ENCODE measurements at places on chromosomes 7 and 10.
A peak's percentile ranks its signal among the peaks of the same experiment; 100 is the strongest.

DNA sequence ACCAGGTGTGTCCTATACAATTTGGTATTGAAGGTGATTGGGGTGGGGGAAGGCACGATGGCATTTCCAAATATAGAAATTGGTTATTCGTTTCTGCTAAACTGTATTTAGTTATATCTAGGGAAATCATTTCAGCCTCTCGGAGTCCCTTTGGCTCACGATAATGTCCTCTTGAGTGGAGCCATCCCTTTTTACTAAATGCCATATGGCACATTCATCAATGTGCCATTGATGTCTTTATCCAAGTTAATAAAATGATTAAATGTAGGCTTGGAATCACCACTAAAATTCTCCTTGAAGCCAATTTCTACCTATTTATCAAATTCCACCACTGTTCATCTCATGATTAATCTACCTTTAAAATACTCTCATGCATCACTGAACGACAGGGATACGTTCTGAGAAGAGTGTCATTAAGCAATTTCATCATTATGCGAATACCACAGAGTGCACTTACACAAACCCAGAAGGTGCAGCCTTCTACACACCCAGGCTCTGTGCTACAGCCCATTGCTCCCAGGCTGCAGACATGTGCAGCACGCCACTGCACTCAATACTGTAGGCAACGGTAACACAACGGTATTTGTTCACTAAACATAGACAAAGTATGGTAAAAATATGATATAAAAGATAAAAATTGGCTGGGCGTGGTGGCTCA is 219.2 kb upstream of the C7orf33 start:
- DNase-seq: no peak

DNA sequence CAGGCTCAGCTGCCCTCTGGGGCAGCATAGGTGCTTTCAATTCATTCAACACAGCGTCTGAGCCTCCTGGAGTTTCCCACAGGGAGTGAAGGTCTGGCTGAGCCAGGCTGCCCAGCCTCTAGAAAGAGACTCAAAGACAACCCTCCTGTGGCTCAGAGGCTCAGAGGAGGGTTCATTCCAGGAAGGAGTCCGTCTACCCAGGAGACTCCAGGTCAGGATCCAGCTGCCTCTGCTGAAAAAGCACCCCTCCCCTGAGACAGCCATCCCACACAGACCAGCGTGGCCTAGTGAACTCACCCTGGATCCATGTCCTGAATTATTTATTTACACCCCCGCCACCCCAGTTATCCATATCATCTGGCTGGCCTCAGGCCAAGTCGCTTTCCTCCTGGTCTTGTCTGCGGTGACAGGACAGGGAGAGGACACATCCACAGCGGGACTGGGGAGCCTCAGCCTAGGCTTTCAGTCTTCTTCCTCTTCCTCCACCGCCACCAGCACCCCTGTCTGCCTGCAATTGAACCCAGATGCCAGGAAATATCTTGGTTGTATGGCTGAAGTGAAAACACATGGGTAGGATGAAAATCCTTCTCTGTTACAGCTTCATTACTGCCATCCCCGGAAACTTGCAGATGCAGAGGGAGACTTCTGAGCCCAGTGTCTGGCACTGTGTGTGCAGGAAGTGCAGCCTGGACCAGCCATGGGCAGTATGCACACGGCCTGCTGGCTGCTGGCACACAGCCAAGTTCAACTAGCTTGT is 44.0 kb upstream of the COL13A1 start:
- no peak for DNase-seq

DNA sequence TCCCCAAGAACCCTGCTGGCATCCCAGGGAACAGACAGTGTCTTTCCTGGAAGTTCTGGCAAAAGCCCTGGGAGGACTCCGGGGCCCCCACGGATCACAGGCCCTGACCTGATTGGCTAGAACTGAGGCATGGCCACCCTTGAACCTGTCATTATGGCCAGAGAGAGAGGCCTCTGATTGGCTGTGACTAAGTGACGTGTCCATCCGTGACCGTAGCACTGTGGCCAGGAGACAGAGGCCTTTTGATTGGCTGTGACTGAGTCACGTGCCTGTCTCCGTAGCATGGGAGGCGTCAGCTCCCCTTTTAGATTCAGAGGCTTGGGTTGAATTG is 163.8 kb downstream of the RGS10 start:
- DNase-seq: no peak

GRCh38 chr7:128366300-128366699 is 4.8 kb upstream of the PRRT4 start:
- DNase-seq: no peak

GRCh38 chr7:92854501-92855238 is 18.3 kb upstream of the CDK6 start:
- no peak for DNase-seq

GRCh38 chr7:27367933-27368549 is 125.4 kb downstream of the EVX1 start:
- DNase-seq: no peak

GRCh38 chr7:33155811-33156210 is 26.4 kb downstream of the BBS9 start:
- DNase-seq: no peak

- DNase-seq: peak; percentile 37
Measured at GRCh38 chr10:132434405-132435005, 37.5 kb downstream of the PWWP2B start.

DNA sequence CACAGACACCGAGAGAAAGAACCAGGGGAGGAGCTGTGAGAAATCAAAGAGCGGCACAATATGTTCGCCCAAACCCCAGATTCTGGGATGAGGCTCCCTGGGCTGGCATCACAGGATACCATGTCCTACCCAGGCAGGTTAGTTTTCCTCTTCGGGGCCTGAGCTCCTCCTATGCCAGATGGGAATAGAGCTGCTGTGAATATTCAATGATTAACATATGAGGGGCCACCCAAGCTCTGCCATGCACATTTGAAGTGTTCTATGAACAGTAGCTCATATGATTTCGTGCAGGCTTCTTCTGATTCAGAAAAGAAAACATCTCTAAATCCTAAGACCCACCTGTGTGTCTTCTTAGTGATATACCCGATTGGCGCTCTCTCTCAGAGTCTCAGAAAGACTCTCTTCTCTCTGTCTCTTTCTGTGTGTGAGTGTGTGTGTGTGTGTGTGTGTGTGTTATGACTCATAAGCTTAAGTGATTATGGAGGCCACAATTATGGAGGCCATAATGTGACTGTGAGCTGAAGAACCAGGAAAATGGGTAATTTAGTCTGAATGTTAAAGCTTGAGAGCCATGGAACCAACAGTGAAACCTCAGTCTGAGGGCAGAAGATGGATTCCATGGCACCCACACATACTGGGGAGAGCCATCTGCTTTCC is 220.5 kb downstream of the KLF6 start:
- DNase-seq: no peak

DNA sequence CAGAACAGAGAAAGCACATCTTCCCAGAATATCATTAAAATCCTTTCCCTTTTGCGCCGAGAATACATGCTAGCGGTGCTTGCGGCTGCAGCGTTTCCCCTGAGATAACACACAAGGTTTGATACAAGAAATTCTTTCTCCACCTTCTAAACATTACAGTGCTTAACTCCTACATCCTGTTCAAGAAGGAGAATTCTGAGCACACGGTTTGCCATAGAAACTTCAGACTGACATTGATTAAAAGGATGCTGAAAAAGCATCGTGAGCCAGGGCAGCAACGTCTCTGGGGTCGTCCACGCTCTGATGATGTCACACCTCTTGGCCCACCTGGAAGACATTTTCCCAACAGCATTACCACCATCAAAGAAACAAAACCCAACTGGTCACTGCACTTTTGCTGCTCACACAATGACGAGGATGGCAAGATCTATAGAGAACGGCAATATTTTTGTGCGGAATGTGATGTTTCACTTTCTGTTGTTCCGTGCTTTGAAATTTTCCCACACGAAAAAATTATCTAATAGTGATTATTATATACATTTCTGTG is 27.0 kb upstream of the PRSS1 start:
- DNase-seq: no peak

DNA sequence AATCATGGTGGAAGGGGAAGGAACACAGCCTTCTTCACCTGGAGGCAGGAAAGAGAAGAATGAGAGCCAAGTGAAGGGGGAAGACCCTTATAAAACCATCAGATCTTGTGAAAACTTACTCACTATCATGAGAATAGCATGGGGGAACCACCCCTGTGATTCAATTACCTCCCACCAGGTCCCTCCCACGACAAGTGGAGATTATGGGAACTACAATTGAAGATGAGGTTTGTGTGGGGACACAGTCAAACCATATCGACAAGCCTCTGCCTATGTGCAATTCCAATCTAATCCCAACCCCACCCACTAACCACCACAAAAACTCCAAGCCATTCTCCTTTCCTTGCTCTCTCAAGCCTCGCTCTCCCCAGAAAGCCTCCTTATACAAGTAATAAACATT is 69.2 kb downstream of the TAC1 start:
- DNase-seq: no peak

DNA sequence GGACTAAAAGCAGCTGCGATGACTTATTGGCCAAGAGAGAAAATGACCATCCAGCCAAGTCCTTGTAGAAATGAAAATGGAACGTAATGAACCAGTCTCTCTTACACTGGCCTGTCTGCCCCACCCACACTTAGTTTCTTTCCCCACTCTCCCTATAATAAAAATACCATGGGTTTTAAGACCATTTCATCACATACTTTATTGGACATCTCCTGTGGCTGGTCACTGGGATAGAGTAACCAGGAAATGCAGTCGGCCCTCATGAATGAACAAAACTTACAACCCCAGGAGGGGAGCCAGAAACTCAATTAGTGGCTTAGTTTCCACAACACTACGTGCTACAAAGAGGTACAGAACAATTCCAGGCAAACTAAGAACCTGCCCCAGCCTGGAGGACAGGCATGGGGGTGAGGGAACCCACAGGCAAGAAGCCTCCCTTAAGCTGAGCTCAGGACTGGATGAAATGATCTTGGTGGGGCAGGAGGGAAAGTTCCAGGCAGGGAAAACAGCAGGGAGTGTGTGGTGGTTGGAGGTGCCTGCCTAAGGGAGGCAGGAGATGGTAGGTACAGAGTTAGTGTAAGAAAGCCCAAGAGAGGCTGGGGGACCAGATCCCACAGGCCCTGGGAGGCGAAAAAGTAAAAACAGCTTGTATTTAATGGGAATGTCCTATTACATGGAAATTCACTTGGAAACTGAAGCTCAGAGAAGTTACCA is 29.6 kb downstream of the MKI67 start:
- no peak for DNase-seq

DNA sequence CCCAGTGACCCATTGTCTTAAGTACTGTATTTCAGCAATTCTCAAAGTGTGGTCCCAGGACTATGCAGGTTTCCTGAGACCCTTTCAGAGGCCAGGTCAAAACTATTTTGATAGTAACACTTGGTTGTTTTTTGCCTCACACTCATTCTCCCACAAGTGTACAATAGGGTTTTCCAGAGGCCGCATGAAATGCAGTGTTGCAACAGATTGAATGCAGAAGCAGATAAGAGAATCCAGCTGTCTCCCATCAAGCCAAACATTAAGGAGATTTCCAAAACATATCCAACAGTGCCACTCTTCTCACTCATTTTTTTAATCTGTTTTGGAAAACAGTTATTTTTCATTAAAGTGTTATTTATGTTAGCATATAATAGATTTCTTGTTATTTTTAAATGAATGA is 20.0 kb downstream of the VKORC1L1 start:
- no peak for DNase-seq

DNA sequence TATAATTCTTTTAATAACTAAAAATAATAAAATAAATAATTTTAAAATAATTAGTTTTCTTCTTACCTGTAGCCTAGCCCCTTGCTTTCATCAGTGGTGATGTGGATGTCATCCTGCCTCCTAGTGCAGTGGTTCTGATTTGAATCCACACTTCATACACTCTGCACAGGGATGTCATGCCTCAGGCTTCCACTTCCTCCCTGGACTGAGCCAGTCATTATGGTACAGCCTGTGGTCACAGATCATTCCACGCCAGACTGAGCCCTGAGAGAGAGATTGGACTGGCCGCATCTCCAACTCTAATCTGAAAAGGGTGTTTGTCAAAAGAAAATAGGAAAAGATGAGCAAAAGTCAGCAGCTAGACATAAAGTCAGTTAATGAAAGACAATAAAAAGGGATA is 436.2 kb upstream of the IGFBP3 start:
- no peak for DNase-seq

GRCh38 chr10:72470666-72471065 is 115.9 kb upstream of the DNAJB12 start:
- no peak for DNase-seq

- no peak for DNase-seq
Measured at GRCh38 chr10:25176421-25176968, 1.7 kb downstream of the GPR158 start.

GRCh38 chr7:33946094-33946699 is 40.9 kb downstream of the BMPER start:
- no peak for DNase-seq

GRCh38 chr10:104622598-104623209 is 18.4 kb upstream of the SORCS3 start:
- DNase-seq: no peak

DNA sequence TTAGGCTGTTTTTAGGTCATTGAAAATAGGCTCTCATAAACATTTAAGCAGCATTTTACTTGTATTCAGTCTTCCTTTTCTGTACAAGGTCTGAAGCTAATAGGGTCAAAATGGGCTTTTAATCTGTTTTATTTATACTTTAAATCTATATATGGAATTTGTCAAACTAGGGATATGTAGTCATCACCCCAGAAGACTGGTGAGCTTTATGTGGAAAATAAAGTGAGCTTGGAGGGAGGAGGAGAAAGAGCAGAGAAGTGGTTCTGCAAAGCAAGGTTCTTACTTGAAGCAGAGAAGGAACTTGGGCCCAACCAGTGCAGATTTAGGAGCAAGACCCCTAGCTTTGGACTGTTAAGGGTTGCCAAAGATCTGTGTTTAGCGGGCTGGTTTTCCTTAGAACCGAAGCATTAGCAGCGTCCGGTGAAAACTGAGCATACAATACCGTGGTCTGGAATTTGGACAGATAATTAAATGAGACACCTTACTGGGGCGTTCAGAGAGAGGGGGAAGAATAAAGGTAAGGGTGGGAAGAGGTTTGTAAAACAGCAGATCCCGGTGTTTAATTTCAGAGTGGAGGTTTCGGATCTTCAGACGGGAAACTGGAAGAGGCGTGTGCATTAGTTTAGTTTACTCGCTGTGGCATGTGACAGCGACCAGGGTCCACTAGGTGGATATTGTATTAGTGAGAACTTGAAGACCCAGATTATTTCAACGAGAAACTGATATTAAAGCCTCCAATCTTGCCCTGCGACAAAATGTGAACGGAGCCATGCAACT is 2.4 kb downstream of the BAMBI start:
- DNase-seq: no peak

Data from NCI-H2171 treated with DMSO at 0.1 percent for 48 hours (cell line).